ENCODE measurements at places on chromosomes 3 and 15. TPM values are rescaled to one million over a fixed set of nuclear protein-coding genes. Genes with fewer than 3 reads are reported as not detected.

Gene PLCB2
- 7.7 TPM for polyA plus RNA-seq

DNA sequence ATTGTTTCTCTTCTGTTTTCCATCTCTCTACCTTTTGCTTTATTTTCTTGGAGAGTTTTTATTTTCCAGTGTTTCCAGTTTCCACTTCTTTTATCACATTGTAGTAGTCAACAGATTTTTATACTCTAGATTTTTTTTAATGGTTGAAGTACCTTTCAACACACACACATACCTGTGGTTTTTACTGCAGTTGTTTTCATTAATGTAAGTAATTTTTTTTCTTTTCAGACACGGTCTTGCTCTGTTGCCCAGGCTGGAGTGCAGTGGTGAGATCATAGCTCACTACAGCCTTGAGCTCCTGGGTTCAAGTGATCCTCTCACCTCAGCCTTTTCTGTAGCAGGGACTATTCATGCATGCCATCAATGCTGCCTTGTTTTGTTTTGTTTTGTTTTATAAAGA lies 472.5 kb upstream of the SGO1 start:
- no peaks in the 10 kb centered on the region for H3K4me1 ChIP-seq
- no peak overlapping the region for H3K27ac ChIP-seq
- H3K36me3 ChIP-seq = no peaks in the 10 kb centered on the region
- no peak for DNase-seq
- H3K4me3 ChIP-seq = no peak overlapping the region

Gene ZPLD1
- polyA plus RNA-seq = not detected

- peaks cover 4% of the 10 kb centered on the region for H3K4me1 ChIP-seq
- H3K36me3 ChIP-seq = peaks cover under 1% of the 10 kb centered on the region
- DNase-seq = no peak
- H3K27ac ChIP-seq = no peak overlapping the region
- H3K4me3 ChIP-seq = no peak overlapping the region
Observed at GRCh38 chr15:66508293-66508883, 3.3 kb downstream of the ZWILCH start.

DNA sequence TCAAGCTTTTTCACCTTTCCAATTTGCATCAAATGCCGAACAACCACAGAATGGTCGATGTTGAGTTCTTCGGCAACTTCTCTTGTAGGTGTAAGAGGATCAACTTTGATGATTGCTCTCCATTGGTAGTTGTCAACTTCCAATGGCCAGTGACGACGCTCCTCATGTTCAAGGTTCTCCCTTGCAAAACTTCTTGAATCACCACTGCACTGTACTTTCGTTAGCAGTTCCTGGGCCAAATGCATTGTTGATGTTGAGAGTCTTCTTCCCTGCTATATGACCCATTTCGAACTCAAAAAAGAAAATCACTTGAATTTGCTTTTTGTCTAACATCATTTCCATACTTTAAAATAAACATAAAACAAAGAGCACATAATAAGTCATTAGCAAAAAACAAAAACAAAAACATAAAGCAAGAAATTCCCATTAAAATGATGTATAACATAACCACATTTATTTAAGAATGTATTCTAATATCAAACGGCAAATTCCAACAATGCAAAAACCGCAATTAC lies 71.2 kb upstream of the AP4E1 start:
- no peak for DNase-seq
- no peaks in the 10 kb centered on the region for H3K36me3 ChIP-seq
- no peaks in the 10 kb centered on the region for H3K27me3 ChIP-seq
- H3K27ac ChIP-seq = no peak overlapping the region
- H3K4me3 ChIP-seq = no peak overlapping the region

Gene GREM1
- polyA plus RNA-seq = not detected

- no peaks in the 10 kb centered on the region for H3K36me3 ChIP-seq
- H3K27me3 ChIP-seq = no peaks in the 10 kb centered on the region
- no peak for DNase-seq
- no peak overlapping the region for H3K27ac ChIP-seq
- H3K4me1 ChIP-seq = peaks cover 57% of the 10 kb centered on the region
- H3K4me3 ChIP-seq = no peak overlapping the region
Observed at GRCh38 chr3:188301147-188301546, 147.2 kb downstream of the LPP start.

Gene ZKSCAN7
- 2.1 TPM for polyA plus RNA-seq

DNA sequence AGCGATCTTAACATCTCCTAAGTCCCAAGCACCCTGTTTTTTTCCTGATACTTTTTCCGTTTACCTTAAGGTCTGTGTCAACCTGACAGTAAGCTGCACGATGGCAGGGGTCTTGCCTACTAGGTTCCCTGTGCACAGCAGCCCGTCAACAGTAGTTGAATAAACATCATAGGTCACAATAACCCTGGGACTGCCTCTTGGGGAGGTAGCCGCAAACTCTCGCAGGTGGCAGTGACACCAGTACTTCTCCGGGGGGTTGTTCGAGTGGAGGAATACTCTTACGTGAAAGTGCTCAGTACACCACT lies 365 bp upstream of the PDCD6IP start:
- peaks cover 44% of the 10 kb centered on the region for H3K4me1 ChIP-seq
- H3K27me3 ChIP-seq = no peaks in the 10 kb centered on the region
- H3K27ac ChIP-seq = peak overlapping the region; percentile 56
- peak overlapping the region; percentile 56 for H3K4me3 ChIP-seq
- no peak for DNase-seq
- peaks cover 4% of the 10 kb centered on the region for H3K36me3 ChIP-seq

DNA sequence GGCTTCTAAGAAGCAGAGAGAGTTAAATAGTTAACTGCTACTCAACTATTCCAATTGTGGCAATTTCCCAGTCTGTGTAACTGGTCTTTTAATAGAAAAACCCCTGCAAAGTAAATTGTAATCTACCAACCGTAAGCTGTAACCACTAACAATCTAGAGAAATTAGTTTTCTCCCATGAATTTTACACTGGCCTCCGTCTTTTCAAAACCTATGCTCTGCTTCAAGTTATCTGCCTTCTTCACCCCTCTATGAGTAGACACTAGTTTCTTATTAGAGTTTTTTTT lies 42.6 kb downstream of the LRRFIP2 start:
- peaks cover 16% of the 10 kb centered on the region for H3K4me1 ChIP-seq
- H3K27ac ChIP-seq = no peak overlapping the region
- no peak overlapping the region for H3K4me3 ChIP-seq
- peaks cover 7% of the 10 kb centered on the region for H3K36me3 ChIP-seq
- H3K27me3 ChIP-seq = no peaks in the 10 kb centered on the region
- DNase-seq = no peak

Gene ZSCAN2
- polyA plus RNA-seq = 4.3 TPM

GRCh38 chr15:44010089-44010488 lies 183.3 kb downstream of the WDR76 start:
- no peak for DNase-seq
- H3K4me3 ChIP-seq = no peak overlapping the region
- H3K27me3 ChIP-seq = no peaks in the 10 kb centered on the region
- no peak overlapping the region for H3K27ac ChIP-seq
- H3K36me3 ChIP-seq = no peaks in the 10 kb centered on the region

- no peak overlapping the region for H3K4me3 ChIP-seq
- no peak for DNase-seq
- H3K36me3 ChIP-seq = no peaks in the 10 kb centered on the region
- no peaks in the 10 kb centered on the region for H3K4me1 ChIP-seq
- no peaks in the 10 kb centered on the region for H3K27me3 ChIP-seq
Observed at GRCh38 chr3:59257506-59257905, 207.7 kb upstream of the CFAP20DC start.

Gene GOLGA6B
- not detected for polyA plus RNA-seq

Gene KCNAB1
- polyA plus RNA-seq = 1.1 TPM

- no peaks in the 10 kb centered on the region for H3K36me3 ChIP-seq
- no peak overlapping the region for H3K4me3 ChIP-seq
Observed at GRCh38 chr3:61157414-61157813, 93.8 kb downstream of the FHIT start.

Gene TNFSF10
- 18.3 TPM for polyA plus RNA-seq

DNA sequence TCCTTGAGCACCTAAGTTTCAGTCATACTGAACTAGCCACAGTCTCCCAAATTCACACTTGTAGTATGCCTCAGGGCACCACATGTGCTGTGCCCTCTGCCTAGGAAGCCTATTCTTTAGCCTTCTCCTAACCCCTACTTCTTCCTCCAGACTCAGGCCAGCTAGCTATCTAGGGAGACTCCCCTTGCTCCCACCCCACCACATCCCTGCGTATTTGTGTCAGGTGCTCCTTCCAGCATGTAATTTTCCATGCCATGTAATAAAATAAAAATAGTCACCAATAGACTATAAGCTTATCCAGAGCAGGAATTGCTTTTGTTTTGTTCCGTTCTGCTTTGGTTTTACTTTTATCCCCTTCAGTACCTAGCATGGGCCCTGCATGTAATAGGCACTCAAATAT lies 14.9 kb upstream of the GJD2 start:
- H3K4me3 ChIP-seq = no peak overlapping the region
- no peaks in the 10 kb centered on the region for H3K27me3 ChIP-seq
- DNase-seq = no peak

GRCh38 chr3:134009345-134010000 lies 20.3 kb downstream of the SLCO2A1 start:
- no peak overlapping the region for H3K4me3 ChIP-seq
- H3K27ac ChIP-seq = no peak overlapping the region
- H3K4me1 ChIP-seq = peaks cover 7% of the 10 kb centered on the region
- no peaks in the 10 kb centered on the region for H3K36me3 ChIP-seq
- DNase-seq = no peak

DNA sequence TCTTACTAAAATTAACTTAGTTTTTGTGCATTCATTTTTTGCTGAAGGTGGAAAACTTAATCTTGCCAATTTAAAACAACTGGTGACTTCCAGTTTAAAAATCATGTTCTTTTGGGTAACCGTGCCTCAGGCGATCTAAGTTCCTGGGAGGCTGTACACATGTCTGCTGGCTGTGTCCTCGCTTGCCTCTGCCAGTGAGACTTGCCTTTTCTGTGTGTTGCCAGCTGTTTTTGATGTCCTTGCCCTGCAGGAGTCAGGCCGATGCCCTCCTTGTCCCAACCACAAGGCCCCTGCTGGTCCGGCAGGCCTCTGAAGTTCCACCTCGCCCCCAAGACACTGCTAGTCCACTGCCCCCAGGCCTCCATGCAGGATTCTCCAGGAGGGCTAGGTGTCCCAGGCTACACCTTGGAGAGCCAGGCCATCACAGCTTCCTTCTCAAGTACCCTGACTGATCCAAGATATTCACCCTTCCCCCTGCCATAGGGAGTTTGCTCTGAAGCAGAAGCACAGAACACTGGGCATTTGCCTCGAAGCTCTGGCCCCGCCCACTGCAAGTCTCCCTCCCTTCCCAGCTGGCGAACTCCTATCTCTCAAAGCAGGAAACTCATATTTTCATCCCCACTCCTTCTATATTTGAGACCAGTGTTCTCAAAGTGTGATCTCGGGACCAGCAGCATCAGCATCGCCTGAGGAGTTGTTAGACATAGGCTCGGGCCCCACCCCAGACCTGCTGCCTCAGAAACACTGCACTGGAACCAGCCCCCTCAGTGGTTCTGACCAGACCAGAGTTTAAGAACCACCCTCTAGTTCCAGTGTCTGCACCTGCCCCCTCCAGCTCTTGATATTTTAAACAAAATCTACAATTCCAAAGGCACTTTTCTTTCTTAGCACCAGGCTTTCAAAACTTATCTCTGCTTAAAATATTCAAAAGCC lies 185.8 kb upstream of the UBE2E1 start:
- H3K36me3 ChIP-seq = no peaks in the 10 kb centered on the region
- no peaks in the 10 kb centered on the region for H3K27me3 ChIP-seq
- DNase-seq = no peak
- no peak overlapping the region for H3K27ac ChIP-seq
- H3K4me3 ChIP-seq = no peak overlapping the region

Gene XCR1
- polyA plus RNA-seq = not detected

Gene CFAP100
- polyA plus RNA-seq = not detected

DNA sequence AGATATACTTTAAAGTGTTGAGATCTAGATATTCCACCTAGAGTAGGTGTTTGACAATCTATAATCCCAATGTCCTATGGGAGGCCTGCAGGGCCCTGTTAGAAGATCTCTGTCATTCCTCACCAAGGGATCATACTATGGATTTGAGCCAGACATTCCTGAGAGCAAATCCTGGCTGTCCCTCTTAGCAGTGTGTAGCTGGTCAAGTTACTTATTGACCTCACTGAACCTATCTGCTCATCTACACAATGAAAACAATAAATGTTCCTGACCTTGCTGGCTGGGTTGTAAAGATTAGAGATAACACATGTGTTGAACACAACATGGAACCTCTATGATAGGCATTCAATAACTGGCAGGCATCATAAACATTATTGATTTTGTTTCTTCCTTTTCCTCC lies 265.6 kb upstream of the ATP11B start:
- H3K4me3 ChIP-seq = no peak overlapping the region
- no peak for DNase-seq
- no peaks in the 10 kb centered on the region for H3K27me3 ChIP-seq
- no peaks in the 10 kb centered on the region for H3K36me3 ChIP-seq
- no peak overlapping the region for H3K27ac ChIP-seq

DNA sequence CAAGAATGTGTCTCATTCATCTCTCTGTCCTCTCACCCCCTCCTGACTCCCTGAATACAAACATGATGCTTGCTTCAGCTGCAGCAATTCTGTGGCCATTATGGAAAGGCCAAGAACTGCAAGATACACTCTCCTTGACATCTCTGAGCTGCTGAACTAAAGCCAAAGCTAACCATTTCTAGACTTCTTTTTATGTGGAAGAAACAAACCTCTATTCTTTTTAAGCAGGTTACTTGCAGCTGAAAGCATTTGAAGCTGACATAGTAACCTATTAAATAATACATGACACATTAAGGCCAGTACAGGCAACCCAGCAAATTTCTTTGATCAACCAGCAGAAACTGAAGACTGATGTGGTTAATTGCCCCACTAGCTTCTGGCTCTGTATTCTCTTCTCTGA lies 17.5 kb downstream of the FHIT start:
- no peak for DNase-seq
- H3K36me3 ChIP-seq = no peaks in the 10 kb centered on the region
- no peak overlapping the region for H3K27ac ChIP-seq
- H3K4me3 ChIP-seq = no peak overlapping the region

Gene RBPMS2
- 408 TPM for polyA plus RNA-seq
